ENCODE measurements at places on chromosomes 12 and 14.

- no peak for DNase-seq
These were observed 464.8 kb downstream of the BTG1 start for GRCh38 chr12:91680864-91681263.

DNA sequence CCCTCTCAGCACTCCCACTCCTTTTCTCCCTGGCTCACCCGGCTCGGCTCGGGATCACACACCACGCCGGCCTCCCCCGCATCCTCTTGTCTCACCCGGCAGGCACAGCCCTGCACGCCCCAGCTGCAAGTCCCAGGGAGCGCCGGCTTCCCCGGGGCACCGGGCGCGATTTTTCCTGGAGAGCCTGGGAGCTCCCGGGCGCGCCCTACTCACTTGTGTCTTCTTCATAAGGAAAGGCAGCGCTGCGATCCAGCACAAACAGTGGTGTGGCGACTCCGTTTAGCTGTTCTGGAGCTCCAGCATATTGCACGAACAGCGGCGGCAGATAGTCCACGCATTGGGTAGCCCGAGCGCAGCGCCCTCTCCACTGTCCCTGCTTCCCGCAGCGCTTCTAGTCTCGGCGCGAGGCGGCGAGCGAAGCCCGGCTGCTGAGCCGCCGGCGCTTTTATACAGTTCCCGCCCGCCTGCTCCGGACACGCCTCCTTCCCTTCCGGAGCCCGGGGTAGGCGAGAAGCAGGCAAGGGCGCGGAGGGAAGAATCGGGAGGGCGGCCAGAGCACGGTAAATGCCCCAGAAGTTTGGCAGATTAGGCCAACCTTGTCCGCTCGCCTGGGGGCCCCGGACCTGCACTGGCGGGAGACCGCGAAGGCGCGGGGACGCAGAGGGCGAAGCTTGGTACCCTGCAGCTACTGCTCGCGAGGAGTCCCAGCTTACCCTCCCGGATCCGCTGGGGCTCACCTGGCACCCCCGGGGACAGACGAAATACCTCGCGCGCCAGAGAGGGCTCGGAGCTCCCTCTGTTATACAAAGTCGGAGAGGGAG, at the start of gene KITLG:
KITLG (minus strand) TSS at position 421 of the 821 bp plus-strand sequence; CDS start at position 228, 193 bp downstream.
- peak; percentile 29 for DNase-seq

- DNase-seq = no peak
These were observed 154.5 kb downstream of the PHLDA1 start for GRCh38 chr12:75876832-75877762.

DNA sequence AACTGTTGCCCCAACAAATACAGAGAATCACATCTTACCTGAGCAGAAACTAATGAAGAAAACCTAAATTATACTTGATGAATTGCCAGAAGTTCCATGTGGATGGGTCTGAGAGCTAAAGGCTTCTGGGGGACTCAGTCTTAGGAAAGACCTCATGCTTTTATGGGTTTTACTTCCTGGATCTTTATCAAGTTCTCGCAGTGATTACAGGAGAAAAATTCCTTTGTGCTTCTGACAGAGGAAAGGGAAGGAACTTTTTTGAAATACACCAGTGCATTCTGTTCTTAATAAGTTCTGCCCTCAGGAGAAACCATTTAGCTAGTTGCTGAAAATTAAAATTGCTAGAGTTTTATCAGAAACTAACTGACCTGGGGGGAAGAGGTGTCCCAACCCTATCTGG, 203.9 kb upstream of the KITLG start:
- no peak for DNase-seq

DNA sequence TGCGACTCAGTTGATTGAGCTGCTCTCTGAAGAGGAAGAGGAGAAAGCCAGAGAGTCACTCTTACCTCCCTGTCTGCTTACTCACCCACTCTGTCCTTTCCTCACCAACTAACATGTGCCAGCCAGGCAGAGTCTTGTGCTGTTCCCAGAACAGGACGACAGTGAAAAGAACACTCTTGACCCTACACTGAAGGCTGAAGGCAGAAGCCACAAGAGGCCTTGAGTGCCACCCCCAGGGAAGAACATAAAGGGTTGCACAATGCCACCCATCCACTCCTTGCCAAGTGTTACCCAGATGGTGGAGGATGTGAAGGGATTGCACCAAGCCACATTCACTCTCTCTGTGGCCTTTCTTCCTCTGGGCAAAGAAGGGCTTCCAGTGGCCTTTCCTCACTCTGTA, 12.8 kb downstream of the ABHD4 start:
- no peak for DNase-seq

DNA sequence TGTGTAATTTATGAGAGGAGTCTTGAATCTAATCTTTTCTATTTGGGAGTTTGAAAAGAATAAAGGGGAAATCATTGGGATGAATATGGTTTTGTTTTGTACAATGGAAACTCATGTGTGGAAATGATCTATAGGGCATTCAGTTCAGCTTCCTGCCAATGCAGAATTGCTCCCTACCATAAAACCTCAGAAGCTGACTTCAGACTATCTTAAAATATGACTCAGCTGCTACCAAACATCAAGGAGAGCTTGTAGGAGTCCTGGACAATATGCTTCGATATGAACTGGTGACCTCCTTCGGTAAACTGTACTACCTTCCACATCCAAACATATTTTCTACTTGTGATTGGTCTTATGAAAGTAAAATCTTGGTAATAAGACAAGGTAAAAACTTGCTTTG, 160.6 kb downstream of the CAPZA3 start:
- DNase-seq = no peak

DNA sequence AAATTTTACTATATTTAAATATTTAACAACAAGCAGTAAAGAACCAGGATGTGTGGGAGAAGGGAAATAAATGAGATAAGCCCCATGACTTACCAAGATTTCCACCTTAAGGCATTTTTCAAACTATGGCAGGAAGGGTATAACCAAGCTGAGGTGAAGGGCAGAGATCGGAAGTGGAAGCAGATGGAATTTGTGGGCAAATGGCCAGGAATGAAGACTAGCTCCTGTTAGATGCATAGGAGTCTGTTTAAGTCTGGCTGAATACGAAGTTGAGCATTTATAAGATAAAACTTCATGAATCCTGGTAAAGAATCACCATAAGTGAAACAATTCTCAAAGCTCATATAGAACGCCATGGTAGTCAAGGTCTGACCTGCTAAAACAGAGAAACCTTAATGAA, 163.5 kb downstream of the DIO2 start:
- DNase-seq = no peak

DNA sequence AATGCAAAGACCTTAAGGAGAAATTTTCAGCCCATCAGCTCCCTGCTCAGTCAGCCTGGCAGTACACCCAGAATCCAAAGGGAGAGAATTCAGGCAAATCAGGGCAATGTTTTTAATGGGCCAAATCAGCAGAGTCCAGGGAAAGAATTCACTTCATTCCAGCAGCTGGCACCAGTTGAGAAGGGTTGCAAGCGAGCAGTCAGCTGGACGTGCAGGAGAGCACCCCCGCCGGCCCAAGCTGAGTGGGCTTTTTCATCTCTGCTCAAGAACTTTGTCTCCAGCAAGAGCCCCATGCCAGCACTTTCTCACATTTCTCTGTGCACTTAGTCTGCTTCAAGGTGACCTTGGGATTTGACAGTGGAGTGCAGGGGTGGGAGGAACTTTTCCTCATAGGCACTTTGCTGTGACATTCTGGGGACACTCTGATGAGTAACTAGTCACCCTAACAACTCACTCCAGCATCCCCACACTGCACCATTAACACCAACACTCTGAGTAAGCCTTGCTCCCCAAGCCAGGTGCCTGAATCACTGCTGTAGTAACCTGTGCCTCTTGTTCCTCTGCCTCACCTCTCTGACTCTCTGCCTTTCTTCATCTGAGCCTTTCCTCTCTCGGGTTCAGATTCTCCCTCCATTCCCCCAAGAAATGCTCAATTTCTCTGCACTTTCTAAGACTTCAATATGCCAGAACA, 2.2 kb downstream of the ENDOU start:
- no peak for DNase-seq

DNA sequence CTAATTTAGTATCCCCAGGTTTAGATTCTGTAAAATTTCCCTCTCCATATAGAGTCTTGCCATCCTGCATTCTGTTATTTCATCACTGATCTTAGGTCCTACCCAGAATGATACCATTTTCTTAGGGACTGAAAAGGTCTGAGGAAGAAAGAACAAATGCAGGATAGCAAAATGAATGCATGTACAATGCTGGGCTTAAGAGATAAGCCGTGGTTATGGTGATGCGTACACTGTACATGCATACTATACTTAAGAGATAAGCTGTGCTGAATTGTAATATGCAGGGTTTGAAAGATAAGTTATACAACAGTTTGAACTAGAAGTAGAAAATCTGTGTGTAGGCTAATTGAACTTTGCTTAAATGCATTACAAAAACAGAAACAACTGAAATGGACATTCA, 416.2 kb downstream of the C12orf50 start:
- DNase-seq = no peak

- peak; percentile 92 for DNase-seq
These were observed 92.9 kb upstream of the EGLN3 start for GRCh38 chr14:34043627-34044372.

- DNase-seq = no peak
These were observed 460.9 kb upstream of the SYT1 start for GRCh38 chr12:78403681-78404080.

GRCh38 chr12:49792976-49793580, 35.1 kb downstream of the NCKAP5L start:
- no peak for DNase-seq

DNA sequence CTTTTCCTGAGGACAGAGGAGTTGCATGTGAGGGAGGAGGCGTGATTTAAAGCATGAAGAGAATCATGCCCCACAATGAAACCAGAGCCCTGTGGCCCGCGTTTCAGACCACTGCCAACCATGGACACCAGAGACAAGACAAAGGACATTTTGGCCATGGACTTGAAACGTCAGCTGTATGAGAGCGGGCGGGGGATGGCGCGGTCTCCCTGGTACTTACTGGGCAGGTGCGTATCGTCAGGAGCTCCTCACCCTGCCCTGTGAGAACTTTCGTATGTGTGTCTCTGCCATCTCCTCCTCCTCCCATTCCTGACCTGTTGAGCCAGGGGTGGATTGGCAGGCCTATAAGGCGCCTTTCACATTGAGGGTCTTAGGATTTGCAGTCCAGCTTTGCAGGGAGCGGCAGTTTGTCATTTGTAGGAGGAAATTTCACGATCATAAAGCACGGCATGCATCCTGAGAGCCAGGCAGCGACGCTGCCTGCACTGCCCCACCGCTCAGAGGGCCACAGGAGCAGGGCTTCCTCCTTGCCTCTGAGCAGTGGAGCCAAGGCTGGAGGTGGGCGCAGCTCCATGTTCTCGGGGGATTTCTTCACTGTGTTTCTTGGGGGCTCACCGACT, 22.2 kb downstream of the SFSWAP start:
- DNase-seq = no peak

GRCh38 chr12:52091869-52092268, 12.4 kb downstream of the SMIM41 start:
- DNase-seq = no peak

GRCh38 chr12:2613326-2614073, 181.3 kb upstream of the FKBP4 start:
- peak; percentile 32 for DNase-seq

- no peak for DNase-seq
These were observed 3.9 kb downstream of the RNASE11 start for GRCh38 chr14:20583908-20584307.

DNA sequence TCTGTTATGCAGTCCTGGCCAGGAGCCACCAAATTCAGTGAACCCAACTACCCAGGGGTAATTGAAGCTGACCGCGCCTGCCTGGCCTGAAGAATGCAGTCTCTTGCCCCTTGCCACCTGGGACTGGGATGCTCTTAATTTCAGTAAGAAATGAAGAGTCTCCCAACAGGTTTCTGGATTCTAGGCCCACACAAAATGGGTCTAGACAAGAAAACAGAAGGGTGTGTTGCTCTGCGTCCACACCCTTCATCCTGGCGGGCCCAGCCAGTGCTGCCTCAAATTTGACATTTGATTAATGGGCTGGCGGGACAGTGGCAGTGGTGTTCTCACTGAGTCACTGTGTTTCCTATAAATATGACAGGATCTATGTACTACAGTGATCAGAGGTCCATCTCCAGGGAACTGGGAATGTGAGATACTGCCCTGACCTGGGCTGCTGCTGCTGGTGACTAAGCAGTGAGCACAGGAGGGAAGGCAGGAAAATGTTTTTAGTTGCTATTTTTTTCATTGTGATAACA, 6.5 kb downstream of the TMEM253 start:
- DNase-seq = no peak

DNA sequence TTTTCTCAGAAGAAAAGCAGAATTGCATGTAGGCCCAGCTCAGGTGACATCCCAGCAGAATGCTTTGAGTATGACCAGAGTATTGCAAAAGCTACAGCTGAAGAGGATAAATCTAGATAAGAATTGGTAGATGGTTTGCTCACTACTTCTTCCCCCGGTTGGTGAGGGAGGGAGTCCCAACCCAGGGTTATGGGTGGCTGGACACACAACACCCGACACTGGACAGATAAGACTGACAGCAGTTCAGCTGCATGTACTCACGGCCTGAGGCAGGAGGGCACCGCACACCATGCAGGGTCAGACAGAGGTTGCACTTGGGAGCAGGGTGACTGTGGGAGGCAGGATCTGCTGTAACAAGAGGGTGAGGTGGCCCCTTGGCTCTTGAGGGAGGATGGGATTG, 1.7 kb upstream of the CLEC4C start:
- DNase-seq = no peak

GRCh38 chr14:97843066-97843465, 1045.9 kb downstream of the VRK1 start:
- DNase-seq = no peak

- peak; percentile 48 for DNase-seq
These were observed 60.8 kb downstream of the NDUFA12 start for GRCh38 chr12:94942663-94943062.

GRCh38 chr14:89032086-89032649, 207.7 kb downstream of the TTC8 start:
- DNase-seq = no peak

GRCh38 chr12:47774663-47775062, 1.6 kb downstream of the SLC48A1 start:
- no peak for DNase-seq

GRCh38 chr12:54040148-54040494, 7.3 kb downstream of the HOXC5 start:
- no peak for DNase-seq

- DNase-seq = peak; percentile 41
These were observed 17.4 kb upstream of the B4GALNT3 start for GRCh38 chr12:442235-442884.

DNA sequence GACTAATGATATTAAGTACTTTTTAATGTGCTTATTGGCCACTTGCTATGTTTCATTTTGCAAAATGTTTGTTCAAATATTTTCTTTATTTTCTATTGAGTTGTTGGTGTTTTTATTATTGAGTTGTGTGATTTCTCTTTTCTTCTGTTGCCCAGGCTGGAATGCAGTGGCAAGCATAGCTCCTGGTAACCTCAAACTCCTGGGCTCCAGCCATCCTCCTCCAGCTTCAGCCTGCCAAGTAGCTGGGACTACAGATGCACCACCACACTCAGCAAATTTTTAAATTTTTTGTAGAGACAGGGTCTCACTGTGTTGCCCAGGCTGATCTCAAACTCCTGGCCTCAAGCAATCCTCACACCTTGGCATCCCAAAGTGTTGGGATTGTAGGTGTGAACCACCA, 199.2 kb downstream of the NOVA1 start:
- DNase-seq = no peak

- no peak for DNase-seq
These were observed 5.5 kb downstream of the MAP3K12 start for GRCh38 chr12:53493610-53494391.

Data from activated CD4-positive, alpha-beta memory T cell treated with anti-CD3 and anti-CD28 coated beads, Interleukin-2, amount 10 ng/mL, durations not matched to agents 7 days and 5 days (primary cell).